ENCODE measurements at places on chromosomes 13 and 19.
A peak's percentile ranks its signal among the peaks of the same experiment; 100 is the strongest.

GRCh38 chr13:106232681-106233080 is 302.8 kb downstream of the EFNB2 start:
- no peak for DNase-seq

GRCh38 chr19:53007200-53007599 is 6.5 kb upstream of the ERVV-1 start:
- DNase-seq = no peak

GRCh38 chr13:114078461-114079451 is 53.7 kb downstream of the RASA3 start:
- no peak for DNase-seq

DNA sequence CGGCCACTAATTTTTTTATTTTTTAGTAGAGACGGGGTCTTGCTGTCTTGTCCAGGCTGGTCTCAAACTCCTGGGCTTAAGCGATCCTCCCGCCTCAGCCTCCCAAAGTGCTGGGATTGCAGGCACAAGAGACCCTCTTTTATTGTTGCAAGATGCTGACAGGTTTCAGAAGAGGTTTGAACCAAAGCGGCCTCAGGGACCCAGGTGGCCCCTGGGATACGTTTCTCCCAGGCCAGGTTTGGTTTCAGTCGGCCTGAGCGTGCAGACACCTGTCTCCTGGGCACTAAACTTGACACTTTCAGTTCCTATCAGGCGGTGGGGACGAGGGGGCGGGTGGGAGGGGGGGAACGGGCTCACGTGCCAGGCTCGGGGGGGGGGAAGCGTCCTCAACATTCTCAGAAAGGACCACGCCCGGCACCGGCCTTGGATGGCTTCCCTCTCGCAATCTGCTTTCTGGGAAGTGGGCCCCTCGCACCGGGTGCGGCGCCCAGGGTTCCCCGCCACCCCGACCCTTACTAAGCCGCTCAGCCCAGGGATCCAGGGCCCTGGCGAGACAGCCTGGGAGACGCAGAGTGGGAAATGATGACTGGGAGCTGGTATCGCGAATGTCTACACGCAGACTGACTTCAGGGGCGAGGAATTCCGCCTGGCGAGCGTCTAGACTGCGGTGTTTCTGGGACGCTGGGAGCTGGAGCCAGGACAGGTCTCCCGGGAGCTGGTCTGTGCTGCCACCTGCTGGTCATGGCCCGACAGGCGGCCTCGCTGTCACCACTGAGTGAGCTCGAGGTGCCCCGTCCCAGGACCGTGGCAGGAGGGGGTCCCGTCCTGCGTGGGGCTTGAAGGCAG is 91.6 kb downstream of the GNG7 start:
- DNase-seq = peak; percentile 73

- DNase-seq = no peak
These were observed 32.4 kb downstream of the PHF11 start for GRCh38 chr13:49528161-49528560.

DNA sequence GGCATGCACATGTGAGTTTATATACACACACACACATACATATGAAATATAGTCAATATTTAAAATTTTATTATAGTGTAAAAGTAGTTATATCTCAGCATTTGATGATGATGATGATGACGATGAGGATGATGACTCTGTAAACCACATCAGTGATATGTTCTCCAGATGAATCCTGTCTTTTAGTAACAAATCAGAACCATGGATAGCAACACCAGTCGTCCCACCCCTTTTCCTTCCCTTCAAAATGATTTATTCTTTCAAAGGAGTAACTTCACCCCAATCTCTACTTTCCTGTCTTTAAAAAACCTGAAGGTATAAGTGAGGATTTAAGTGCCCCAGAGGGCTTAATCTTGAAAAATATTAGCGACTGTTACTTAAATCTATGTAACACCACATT is 74.1 kb downstream of the DCLK1 start:
- DNase-seq = no peak

DNA sequence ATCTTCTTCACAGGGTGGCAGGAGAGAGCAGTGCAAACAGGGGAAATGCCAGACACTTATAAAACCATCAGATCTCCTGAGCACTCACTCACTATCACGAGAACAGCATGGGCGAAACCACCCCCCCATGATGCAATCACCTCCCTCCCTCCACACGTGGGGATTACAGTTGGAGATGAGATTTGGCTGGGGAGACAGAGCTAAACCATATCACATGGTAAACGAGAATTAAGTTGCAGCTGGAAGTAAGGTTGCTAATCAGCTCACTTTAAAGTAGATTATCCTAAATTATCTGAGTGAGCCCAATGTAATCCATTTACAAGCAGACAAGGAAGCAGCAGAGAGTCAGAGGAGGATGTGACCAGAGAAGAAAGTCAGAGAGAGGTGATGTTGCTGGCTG is 102.2 kb upstream of the IPO5 start:
- DNase-seq = no peak

- DNase-seq = peak; percentile 15
These were observed 94.0 kb upstream of the RFC3 start for GRCh38 chr13:33723772-33724435.

GRCh38 chr13:99237981-99238662 is 20.1 kb downstream of the GPR18 start:
- DNase-seq = no peak

DNA sequence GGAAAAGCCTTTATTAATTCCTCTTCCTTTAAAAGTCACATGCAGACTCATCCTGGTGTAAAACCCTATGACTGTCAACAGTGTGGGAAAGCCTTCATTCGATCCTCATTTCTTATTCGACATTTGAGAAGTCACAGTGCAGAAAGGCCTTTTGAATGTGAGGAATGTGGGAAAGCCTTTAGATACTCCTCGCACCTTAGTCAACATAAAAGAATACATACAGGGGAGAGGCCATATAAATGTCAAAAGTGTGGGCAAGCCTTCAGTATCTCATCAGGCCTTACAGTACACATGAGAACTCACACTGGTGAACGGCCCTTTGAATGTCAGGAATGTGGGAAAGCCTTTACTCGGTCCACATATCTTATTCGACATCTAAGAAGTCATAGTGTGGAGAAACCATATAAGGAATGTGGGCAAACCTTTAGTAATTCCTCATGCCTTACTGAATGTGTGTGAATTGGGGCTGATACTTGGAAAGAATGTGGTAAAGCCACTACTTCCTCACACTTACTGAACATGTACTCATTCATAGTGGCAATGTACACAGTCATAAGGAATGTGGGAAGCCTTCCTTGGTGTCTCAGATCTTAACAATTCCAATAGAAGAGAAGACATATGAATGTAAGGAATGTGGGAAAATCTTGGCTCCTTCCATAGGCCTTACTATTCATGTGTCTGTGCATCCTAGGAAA is 18.8 kb downstream of the ZNF559 start:
- no peak for DNase-seq

DNA sequence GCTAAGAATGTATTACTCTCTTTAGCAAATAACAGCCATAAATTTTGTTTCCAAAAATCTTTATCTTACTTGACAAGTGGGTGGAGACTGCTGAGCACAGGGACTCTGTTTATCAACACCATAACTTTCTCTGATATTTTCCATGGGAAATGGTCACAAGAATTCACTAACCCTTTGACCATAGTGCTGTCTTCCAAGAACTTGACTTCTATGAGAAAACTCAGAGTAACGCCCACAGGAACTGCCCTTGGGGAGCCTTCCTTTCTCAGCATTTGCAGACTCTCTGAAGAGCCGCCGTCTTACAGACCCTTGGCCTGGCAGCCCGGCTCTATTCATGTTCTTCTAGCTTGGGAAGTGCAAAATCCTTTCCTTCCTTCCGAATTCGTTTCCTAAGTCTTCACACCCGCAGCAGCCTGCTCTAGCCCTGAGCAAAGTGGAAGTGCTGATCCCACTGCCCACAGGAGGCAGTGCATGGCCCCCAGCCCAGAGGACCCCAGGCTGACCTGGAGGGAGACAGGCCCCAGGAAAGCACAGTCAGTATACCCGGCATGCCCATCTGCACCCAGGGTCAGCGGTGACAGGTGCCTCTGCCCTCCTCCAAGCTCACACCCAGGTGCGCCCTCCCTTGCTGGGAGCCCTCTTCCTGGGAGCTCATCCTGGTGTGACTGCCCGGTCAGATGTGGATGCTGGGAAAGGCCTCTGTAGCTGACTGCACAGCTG is 10.2 kb downstream of the GAS6 start:
- no peak for DNase-seq

GRCh38 chr13:79392882-79393563 is 13.0 kb downstream of the RBM26 start:
- DNase-seq = no peak

DNA sequence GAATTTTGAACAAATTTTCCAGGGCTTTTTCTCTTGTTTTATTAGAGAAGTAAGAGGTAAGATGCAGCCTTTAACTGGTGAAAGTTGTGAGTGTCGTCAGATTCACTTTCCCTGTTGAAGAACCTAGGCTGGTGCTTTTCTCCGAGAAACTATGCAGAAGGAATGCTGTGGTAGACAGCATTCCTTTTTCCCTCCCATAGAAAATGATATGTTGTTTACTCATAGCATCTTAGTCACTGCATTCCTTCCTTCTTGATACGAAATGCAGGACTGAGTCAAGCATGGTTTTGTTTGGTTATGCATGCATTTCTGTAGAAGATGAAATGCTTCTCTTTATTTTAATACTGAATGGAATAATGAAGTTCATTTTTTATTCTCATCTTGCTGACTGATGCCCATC is 3.4 kb downstream of the ITGBL1 start:
- DNase-seq = no peak

GRCh38 chr13:33262594-33262993 is 23.0 kb downstream of the STARD13 start:
- no peak for DNase-seq

- no peak for DNase-seq
These were observed 147.1 kb upstream of the IRS2 start for GRCh38 chr13:109933476-109933875.

GRCh38 chr13:60562096-60562780 is 165.2 kb downstream of the TDRD3 start:
- no peak for DNase-seq

GRCh38 chr19:58562122-58563033 is 4.0 kb upstream of the UBE2M start:
- DNase-seq = no peak

- no peak for DNase-seq
These were observed 11.8 kb downstream of the POU2F2 start for GRCh38 chr19:42120276-42120980.

GRCh38 chr13:26382366-26382765 is 128.4 kb downstream of the CDK8 start:
- no peak for DNase-seq

DNA sequence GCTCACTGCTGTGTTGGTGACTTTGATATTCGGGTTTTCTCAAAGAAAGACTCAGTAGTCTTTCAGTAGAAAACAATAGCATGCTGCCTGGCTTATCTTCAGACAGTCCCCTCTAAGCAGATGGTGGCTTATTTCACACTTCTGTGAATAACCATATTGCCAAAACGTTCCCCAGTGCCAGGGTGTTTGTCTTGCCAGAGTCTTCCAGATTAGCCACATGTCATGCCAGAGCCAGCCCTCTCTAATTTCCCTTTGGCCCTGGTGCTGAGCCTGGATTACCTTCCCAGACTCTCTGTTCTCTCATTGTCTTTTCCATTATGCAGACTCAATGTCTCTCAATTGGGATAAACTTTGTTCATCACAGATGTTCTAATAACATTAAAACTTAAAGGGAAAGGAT is 488.0 kb upstream of the ATXN8OS start:
- no peak for DNase-seq
